ENCODE measurements at places on chromosomes 4 and X.

- DNase-seq, result no peak
Measured at GRCh38 chrX:124862301-124862700, 457.4 kb upstream of the TEX13C start.

GRCh38 chr4:45568694-45569093 is 555.2 kb downstream of the GABRG1 start:
- no peak for DNase-seq

DNA sequence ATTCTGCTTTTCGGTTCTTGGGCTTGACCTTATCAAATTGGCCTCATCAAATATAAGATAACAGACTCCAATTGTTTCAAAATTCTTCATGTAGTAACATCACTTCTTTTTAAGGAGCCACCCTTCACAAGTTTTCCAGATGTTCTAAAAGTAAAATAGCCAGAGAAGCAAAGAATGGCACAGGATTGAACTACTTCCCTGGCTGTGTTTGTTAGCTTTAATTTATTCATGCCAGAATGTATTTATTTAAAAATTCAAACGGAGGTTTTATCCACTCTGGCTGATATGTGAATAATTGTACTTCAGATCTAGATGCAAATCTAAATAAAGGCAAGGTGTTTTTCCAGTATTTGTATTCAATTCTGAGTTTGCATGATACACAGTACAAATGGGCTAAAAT is 581.3 kb upstream of the TENM3 start:
- DNase-seq, result no peak

- no peak for DNase-seq
Measured at GRCh38 chr4:78592088-78592783, 40.7 kb downstream of the ANXA3 start.

DNA sequence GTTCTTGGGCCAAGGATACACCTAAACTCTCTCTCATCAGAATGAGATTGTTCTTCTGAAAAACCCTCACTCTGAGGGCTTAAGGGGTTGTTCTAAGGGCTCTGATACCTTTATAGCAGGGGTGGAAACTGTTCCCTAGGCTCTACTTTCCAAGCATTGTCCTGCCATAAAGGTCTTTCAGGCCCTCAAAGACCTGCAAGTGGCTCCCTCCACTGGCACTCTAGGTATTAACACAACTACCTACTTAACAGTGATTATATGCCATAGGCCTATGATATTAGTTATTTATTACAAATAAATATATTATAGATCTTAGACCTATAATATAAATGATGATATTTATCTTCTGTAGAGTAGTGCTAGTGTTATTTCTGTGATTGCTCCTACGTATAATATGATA is 473.7 kb upstream of the RPS6KA3 start:
- DNase-seq, result no peak

GRCh38 chr4:32841217-32841616 is 2121.0 kb downstream of the PCDH7 start:
- DNase-seq, result no peak

DNA sequence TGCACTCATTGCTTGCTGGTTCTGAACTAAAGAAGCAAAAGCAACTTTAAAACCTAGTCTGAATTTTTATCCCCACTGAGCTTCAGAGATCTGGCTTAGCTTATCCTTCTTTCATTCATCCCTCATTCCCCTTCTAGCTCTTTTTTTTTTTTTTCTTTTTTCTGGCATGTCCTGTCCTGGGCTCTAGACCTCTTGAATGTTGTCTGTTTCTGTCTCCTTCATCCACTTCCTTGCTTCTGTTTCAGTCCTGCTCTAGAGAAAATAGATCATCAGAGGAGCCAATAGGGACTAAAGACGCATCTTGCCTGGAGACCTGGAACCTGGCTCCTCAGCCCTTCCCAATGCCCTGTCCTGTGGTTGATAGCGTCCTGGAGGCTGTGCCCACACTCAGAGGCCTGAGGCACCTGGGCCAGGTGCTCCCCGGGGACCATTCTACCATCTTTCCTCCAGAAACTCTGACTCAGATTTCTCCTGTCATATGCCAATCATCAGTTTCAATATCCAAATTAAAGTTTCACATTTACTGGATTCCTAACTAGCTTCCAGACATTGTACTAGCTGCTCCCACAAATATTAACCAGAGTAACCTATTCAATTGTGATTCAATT is 115.7 kb upstream of the GATB start:
- DNase-seq, result no peak

GRCh38 chr4:636628-637159 is 11.3 kb downstream of the PDE6B start:
- DNase-seq, result no peak

DNA sequence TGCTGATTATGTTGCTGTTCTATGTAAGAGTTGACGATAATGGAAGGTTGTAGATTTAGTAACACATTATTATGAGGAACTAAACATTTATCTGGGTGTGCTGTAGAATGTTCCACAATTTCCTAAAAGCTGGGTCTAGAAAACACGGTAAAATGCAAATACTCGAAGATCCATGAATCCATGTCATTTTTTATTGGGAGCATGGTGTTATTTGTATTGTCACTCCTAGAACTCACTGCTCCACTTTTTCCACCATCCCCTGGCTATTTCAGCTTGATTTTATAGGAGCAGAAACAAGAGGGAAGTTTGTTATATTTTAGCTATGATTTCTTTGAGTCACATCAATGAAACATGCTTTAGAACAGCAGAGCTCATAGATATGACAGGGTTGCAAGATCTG is 155.0 kb upstream of the ANK2 start:
- no peak for DNase-seq

- no peak for DNase-seq
Measured at GRCh38 chr4:39637586-39638353, 895 bp downstream of the SMIM14 start.

GRCh38 chrX:111131572-111131971 is 35.6 kb downstream of the PAK3 start:
- DNase-seq, result no peak

DNA sequence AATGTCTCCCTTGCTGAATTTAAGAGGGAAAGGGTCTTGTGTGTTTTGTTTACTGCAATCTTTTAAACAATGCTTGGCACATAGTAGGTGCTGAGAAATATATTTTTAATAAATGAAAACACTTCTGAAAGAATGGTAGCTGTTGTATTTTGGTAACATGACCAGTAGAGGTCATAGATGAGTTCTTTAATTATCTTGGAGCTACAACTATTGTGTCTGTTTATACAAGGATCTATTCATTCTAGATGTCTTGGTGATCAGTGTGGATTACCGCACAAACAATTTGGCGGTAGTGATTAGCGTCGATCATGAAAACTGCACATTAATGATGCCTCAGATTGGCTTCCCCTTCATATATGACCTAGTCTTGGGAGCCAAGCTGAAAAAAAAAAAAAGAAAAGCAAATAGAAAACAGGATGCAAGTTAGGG is 21.4 kb upstream of the SCRG1 start:
- DNase-seq, result no peak

- DNase-seq, result no peak
Measured at GRCh38 chrX:84748965-84749656, 246.9 kb upstream of the HDX start.
